ENCODE measurements at places on chromosomes 11 and 22.

GRCh38 chr11:94139416-94139815, 10.8 kb downstream of the PANX1 start:
- DNase-seq: no peak

DNA sequence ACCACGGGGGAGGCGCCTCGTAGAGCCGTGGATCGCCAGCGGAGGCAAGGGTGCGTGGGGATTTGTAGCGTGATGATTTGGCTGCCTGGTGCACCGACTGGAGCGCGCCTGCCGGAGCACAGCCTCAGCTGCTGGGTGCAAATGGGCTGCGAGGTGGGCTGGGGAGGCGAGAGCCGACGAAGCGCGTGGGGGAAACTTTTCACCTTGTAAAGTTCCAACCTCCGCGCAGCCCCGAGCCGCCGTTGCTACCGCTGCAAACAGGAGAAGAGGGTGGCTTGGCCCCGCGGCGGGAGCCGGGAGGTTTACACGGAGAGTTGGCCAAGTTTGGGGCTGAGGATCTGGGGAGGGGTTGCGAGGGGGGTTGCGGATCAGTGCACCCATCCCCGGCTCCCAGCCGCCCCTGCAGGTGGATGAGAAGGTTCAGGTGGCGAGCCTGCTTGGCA, 528 bp downstream of the FAT3 start:
- DNase-seq: no peak

DNA sequence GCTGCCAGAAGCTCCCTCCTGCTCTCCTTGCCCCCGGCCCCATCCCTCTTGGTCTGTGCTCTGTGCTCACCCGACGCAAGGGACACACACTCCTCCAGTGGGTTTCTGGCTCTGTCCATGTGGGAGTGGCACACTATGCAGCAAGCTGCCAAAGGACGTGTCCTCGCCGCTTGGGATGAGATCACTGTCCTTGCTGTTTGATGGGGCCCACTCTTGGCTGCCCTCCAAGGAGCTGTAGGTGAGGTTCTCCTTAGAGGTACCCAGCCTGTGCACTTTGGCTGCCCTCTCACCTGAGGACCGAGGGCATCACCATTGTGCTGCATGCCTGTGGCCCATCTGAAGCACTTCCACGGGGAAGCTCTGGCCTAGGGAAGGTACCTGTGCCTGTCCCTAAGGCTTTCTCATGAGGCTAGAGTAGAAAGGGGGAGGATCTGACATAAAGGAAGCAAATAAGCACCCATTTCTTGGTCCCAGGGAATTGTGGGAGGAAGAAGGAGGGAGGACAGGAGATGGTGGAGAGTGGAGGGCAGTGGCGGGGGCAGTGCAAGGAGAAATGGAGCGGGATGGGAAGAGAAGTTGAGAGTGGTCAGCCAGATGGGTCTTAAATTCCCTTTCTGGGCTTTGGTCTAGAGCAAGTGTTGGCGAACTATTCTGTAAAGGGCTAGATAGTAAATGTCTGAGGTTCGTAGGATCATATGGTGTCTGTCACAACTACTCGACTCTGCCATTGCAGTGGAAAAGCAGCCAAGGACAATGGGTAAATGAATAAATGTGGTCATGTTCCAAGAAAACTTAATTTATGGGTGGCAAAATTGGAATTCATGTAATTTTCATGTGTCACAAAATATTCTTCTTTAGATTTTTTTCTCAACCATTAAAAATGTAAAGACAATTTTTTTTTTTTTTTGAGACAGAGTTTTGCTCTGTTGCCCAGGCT, 47.0 kb upstream of the AMPD3 start:
- DNase-seq: no peak

DNA sequence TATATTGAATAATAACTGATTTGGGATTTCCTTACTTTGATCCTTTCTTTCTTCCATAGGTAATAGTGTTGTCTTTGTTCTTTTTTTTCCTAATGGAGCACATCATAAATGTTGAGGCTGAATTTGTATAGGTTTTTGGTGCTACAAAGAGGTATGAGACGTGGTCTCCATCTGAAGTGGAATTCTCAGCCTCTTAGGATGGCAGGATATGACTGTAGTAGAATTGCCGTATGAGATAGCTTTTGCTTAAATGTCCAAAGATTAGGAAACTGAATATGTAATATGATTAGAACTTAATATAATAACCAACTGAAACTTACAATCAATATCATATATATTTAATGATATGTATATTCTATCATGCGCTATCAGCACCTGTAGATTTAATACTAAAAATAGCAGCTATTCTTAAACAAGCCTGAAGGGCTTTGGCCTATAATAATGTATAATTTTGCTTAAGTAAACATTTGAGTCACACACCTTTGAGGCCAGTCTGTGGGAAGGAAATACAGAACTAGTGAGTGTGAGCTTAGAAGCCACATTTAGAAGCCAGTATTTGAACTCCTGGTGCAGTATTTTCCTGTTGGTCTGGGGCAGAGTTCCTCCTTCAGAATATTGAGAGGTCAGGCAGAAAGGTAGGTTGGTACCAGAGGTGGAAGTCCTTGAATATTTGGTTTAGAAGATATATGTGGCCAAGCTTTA, 62.6 kb downstream of the SWAP70 start:
- DNase-seq: no peak
